Cortex of kidney (tissue), 1 donor: ENCODE measurements at places on chromosomes 16 and 17.

DNA sequence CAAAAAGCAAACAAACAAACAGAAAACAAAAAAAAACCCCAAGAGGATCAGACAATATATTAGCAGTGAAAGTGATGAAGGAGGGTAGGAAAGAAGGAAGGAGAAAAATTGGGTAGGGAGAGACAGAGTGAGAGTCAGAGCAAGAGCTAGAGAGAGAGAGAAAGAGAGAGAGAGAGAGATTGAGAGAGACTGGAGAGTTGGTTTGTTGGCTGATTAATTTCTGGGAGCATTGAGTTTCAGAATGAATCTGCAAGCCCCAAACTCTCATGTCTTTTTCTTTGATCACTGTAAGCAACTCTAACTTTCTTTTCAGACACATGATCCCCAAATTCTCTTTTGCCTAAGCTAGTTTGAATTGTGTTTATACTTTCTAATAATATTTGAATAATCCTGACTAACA, 388.1 kb downstream of the SHISA9 start:
- DNase-seq, result no peak

DNA sequence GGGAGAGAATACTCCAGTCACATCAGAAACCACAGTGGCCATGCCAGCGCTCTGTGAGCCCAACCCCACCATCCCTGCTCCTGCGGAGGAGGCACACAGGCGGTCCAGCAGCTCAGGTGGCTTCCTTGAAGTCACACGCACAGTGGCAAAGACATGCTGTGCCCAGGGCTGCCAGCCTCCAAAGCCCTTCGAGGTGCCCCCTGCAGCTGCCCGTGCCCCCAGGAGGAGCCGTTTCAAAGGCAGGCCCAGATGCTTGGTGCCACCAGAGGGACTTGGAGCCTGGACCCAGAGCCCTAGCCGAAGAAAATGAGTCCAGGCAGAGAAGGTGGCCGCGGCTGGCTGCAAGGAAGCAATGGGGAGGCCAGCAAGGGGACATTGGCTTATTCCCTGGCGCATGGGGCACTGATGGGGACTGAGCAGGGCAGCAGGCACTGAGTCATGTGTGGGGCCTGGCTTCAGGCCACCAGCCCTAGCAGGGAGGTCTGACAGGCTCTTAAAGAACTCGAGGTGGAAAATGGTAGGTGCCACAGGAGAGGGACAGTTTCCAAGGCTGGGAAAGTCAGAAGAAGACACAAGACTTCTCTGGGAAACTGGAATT, 17.2 kb upstream of the CACNG1 start:
- no peak for DNase-seq

DNA sequence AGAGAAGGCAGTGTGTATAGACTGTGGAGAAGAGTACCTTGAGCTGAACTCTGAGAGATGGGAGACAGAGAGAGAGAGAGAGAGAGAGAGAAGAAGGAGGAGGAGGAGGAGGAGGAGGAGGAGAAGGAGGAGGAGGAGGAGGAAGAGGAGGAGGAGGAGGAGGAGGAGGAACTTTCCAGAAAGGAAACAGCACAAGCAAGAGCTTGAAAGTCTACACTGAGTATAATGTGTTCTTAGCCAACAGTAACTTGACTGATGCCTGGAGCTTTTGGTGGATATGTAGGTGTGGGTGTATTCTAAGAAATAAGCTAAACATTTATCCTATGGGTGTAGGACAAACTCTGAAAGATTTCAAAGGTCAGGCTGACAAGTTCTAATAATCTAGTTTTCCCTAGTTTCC, 116.4 kb downstream of the SNX11 start:
- no peak for DNase-seq

- no peak for DNase-seq
Measured at GRCh38 chr17:39393736-39394135, 7.7 kb downstream of the FBXL20 start.
